ENCODE measurements at places on chromosomes 11 and 22. TPM values are rescaled to one million over a fixed set of nuclear protein-coding genes. Genes with fewer than 3 reads are reported as not detected.

The OR10A2 gene
- total RNA-seq: not detected

The MAPK12 gene
- 8.8 TPM for total RNA-seq

The MMP3 gene
- total RNA-seq: not detected

The OR4A16 gene
- total RNA-seq: not detected

The BTG4 gene
- total RNA-seq: not detected
